HFFc6 (cell line): ENCODE measurements at places on chromosomes 4 and X. TPM values are rescaled to one million over a fixed set of nuclear protein-coding genes. Genes with fewer than 3 reads are reported as not detected.

DNA sequence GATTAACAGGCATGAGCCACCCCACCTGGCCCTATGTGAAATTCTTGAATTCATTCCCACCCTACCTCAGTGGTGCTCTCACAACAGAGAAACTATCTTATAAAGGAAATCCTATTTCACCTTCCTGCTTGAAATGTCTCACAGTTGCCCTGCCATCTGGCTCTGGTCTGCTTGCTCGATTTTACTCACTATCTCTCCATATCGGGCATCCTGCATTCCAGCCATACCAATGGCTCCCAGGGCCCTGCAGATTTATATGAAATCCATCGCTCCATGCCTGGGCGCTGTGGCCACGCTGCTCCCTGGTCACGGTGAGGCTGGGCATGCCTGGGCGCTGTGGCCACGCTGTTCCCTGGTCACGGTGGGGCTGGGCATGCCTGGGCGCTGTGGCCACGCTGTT, 15.8 kb downstream of the SORBS2 start:
- DNase-seq = no peak

GRCh38 chr4:183721207-183722081, 62.4 kb downstream of the TRAPPC11 start:
- no peak for DNase-seq

KIF4A gene
- 10.7 to 26.9 TPM (median 24.3 TPM) in 3 replicates for total RNA-seq

PCSK1N gene
- not detected in 3 replicates for total RNA-seq

DNA sequence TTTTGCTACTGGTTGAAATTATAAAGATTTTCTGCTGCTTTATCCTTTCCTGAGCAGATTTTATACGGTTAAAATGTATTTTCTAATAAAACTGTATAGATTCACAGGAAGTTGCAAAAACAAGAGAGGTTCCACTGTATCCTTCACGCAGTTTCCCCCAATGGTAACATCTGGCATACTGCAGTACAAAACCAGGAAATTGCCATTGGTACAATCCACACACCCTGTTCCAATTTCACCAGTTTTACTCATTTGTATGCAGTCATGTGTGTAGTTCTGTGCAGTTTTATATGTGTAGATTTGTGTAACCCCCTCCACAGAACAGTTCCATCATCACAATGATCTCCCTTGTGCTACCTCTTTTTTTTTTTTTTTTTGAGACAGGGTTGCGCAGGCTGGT, 20.0 kb downstream of the DDX3X start:
- DNase-seq = no peak

CHRNA9 gene
- 0.13 TPM in 1 of 3 replicates, not detected in the others for total RNA-seq

DNA sequence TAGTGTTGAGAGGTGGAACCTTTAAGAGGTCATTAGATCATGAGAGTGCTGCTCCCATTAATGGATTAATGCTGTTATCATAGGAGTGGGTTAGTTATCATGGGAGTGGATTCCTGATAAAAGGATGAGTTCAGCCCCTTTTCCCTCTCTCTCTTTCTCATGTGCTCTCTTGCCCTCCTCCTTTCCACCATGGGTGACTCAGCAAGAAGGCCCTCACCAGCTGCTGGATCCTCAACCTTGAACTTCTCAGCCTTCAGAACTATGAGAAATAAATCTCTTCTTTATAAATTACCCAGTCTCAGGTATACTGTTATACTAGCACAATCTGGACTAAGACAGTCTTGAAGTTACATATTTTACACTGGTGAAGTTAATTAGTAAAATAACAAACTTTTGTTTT, 10.0 kb upstream of the CDKL5 start:
- no peak for DNase-seq

GRCh38 chr4:108492816-108493595, 127.4 kb upstream of the RPL34 start:
- DNase-seq = no peak

KLHL13 gene
- 0.07 TPM in 1 of 3 replicates, not detected in the others for total RNA-seq

IGFBP7 gene
- 464 and 680 TPM in 2 replicates for total RNA-seq

- DNase-seq = peak; percentile 19
Observed at GRCh38 chr4:127781300-127782024, 660 bp upstream of the HSPA4L start.

- no peak for DNase-seq
Observed at GRCh38 chr4:24971192-24971591, 58.4 kb upstream of the CCDC149 start.

DNA sequence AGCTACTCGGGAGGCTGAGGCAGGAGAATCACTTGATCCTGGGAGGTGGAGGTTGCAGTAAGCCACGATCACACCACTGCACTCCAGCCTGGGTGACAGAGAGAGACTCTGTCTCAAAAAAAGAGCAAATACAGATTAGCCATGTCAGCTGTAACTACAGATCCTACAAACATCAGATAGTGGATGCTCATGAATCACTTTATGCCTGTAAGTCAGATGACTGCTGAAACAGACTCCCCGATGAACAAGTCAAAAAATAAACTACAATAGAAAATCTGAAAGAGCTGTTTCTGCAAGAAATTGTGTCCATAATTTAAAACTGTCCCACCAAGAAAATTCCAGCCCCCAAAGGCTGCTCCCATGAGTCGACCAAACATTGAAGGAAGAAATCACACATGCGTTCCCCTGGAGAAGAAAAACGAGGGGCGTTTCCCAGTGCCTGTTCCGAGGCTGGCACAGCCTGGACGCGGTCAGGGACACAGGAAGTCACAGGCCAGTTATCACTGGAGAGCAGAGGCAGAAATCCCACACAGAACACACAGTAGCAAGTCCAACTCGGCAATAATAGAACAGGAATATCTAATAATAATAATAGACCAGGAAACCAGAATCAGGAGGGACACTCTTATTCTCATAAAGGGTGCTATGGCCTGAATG, 30.0 kb upstream of the GTPBP6 start:
- DNase-seq = no peak

DCAF4L1 gene
- total RNA-seq = 0.06 TPM in 1 of 2 replicates, not detected in the other

DNA sequence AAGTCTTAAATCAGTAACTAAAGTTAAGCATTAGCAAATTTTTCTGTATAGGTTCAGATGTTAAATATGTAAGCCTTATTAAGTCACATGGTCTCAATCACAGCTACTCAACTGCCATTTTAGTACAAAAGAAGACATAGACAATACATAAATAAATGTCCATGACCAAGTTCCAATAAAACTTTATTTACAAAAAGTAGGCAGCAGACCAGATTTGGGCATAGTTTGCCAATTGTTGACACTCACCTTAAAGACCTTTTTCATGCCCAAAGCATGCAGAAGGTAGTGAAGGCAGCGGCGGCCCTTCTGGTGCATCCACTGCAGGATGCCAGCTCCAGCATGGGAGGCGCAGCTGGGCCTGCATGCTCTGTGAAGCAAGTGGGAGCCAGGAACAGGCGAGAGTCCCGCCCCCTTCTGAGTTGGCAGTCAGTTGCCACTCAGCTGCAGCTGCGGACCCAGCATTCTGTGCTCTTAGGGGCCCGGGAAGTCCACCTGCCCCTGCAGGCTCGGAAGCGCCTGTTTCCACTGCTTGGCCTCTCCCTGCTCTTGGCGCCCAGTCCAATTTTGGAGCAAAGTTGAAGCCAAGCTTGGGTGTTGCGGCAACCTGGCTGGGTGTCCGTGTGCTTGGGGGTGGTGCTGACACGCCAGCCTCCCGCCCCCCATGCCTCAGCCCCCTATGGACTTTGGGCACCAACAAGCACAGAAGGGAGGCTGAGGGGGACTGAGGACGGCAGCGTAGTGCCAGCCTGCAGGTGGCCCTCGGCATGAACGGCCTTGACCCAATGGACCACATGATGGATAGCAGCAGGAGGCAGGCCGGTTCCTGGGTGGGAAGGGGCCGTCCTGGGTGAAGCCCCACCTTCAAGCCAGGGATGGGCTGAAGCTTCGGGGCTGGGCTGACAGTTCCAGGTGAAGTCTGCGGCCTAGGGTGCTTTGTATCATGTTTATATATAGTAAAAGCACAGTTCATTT, 42.4 kb upstream of the PABPC4L start:
- DNase-seq = no peak

DNA sequence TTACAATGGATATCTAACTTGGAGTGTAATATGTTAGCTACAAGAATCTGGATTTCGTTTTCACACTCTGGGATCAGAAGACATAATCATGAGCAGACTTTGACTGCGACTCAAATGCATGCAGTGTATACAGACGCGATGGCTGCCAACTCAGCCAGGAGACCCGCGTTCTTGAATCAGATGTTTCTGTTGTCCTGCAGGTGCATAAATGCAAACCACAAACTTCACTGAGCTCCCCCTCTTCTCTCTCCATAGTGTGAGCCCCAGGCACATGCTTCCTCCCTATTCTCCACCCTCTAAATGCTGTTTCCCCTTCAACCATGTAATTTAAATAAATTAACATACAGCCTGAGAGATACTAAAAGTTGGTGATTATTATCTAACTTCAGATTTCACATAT, 347.9 kb downstream of the DCHS2 start:
- DNase-seq = no peak

- no peak for DNase-seq
Observed at GRCh38 chrX:31320740-31321139, 248.9 kb upstream of the FTHL17 start.

- DNase-seq = peak; percentile 8
Observed at GRCh38 chr4:143402776-143403552, 66.3 kb downstream of the GAB1 start.

MAGEC2 gene
- not detected in 3 replicates for total RNA-seq

KLKB1 gene
- not detected in 2 replicates for total RNA-seq

HAND2 gene
- 0.46 to 3.8 TPM (median 2.5 TPM) in 3 replicates for total RNA-seq

GRCh38 chrX:68421636-68422035, 11.7 kb downstream of the OPHN1 start:
- DNase-seq = peak; percentile 4

DNA sequence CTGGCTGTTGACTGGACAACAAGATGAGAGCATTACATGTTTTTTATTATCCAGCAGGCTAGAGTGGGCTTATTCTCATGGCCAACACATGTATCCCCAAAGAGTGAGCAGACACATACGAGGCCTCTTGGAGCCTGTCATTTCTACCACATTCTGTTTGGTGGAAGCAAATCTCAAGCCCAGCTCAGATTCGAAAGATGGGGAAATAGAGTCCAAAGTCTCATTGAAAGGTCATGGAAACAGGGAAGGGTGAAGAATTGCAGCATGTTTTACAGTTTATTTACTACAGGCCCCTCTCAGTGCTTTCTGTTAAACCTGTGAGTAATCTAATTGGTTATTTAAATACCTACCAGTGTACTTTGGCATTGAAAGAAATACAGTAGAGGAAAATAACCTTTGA, 108.6 kb downstream of the FRAS1 start:
- no peak for DNase-seq

GRCh38 chrX:153565996-153566580, 32.9 kb downstream of the CCNQ start:
- no peak for DNase-seq

DNA sequence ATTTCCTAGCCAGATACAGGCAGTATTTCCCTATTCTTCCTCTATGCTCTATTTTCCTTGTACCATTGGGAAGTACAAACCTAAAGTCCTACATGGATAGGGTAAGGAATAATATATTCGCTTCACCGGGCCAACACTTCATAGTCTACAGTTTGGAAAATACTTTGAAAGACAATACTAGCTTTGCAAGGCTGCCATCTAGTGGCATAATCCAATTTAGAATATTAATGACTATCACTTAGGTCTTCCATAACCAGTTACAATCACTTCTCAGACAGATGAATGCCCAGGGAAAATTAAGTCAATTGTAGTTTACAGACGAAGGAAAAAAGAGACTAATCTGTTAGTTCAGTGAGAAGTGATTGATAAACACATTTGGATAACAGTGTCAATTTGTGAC, 141.0 kb upstream of the FAM47C start:
- peak; percentile 9 for DNase-seq

DNA sequence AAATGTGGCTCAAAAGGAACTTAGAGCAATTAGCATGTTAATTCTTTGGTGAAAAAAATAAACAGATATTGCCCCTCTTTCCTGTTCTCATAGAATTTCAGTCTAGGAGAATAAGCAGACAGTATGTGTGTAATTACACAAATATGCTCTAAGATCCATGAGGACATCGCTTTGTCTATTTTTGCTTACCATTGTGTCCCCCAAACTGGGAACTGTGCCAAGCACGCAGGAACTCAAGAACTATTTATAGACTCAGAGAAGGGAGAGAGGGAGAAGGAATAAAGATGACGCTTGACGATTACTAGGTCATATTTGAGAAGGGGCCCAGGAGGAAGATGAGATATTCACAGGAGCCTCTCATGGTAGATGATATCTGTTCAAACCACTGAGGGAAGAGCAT, 692.6 kb downstream of the RAB28 start:
- no peak for DNase-seq

- DNase-seq = no peak
Observed at GRCh38 chrX:101658661-101659491, 774 bp downstream of the ARMCX2 start.

DNA sequence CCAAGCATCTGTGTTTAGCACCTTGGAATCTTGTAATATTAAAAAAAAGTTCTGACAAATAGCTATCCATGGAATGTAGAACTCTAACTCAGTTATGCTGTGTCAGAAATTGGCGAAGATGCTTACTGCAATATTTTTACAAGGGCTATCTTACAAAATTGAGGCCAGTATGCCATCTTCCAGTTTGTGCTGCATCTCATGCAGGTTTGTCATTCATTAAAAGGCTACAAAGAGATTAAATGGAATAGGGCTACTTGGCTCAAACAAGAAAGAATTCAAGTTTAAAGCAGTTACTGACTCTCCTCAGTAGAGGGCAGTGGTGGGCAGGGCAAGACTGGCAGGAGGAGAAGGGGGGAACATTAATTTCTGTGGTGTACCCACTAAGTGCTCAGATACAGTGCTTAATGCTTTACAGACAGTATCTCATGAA, 66.5 kb downstream of the SHROOM4 start:
- DNase-seq = no peak

PABPC1L2A gene
- total RNA-seq = not detected in 3 replicates

DNA sequence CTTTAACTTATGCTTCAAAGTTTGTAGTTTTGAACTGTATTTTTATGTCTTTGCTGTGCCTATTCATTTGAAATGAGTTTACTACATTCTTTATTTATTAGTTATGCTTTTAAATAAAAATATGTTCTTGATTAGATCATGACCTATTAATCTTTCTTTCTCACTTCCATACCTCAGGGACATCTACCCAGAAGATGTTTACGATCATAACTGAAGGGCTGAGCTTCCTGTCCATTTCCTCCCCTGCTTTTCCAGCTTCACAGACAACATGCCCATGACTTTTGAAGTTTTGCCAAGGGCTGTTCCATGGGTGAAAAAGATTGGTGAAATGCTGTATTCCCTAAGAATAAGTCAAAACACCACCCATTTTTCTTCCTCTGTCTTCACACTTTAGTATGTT, 99.7 kb upstream of the DDIT4L start:
- DNase-seq = no peak

RAB9A gene
- total RNA-seq = 15.9 to 20.1 TPM (median 19.6 TPM) in 3 replicates

DNA sequence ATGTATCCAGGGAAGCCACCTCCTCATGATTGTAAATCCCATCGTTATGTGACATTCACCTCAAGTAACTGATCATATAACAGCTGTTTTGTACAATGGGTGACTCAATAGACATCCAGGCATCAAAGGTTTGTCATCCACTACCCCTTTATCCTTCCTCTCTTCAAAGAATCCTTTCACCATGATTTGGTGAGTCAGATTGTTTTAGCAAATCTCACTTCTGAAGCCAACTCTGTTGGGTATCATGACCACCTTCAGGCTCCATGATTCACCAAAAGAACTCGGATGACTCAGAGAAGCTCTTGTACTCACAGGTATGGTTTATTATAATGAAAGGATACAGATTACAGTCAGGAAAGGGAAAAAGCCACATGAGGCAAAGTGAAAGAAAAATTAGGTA, 132.1 kb downstream of the PWWP3B start:
- no peak for DNase-seq
